ENCODE measurements at places on chromosomes 1 and 21.

DNA sequence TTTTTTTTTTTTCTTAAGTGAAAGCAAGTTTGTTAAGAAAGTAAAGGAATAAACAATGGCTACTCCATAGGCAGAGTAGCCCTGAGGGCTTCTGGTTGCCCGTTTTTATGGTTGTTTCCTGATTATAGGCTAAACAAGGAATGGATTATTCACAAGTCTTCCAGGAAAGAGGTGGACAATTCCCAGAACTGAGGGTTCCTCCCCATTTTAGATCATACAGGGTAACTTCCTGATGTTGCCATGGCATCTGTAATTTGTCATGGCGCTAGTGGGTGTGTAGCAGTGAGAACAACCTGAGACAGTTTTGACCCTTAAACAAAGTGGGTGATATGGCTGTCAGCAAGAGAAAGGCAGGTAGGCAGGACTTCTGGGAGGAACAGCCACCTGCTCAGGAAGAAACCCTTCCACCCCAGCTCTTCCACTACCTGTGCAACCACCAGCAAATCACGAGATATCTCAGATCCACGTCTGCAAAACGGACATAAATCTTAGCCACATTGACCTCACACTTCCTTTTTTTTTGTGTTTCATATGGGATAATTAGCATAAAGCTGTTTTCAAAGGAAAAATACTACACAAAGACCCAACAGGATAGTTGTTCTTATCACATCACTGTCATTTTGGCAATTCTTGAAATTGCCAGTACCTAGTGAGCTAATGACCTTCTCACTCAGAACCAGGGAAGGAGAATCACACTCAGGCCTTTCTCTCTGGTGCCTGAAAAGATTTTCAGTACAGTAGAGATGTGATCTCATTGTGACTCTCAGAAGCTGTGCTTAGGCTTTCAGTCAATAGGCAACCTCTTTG lies 34.8 kb upstream of the DUSP10 start:
- no peak for DNase-seq

DNA sequence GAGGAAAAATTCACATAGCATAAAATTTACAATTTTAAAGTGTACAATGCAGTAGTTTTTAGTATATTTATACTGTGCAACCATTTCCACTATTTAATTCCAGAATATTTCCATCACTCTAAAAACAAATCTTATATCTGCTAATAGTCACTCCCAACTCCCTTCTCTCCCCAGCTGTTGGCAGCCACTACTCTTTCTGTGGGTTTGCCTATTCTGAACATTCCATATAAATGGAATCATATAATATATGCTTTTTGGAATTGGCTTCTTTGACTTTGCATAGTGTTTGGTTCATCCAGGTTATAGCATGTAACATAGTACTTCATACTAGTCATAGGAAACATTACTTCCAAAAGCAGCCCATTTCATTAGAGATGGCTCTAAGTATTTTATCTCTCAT lies 25.0 kb upstream of the TMEM39B start:
- DNase-seq, result no peak

- DNase-seq, result peak; percentile 23
These were observed 894.0 kb downstream of the KCNT2 start for GRCh38 chr1:195714248-195714647.

GRCh38 chr1:6208723-6209660 lies 3.1 kb downstream of the RNF207 start:
- DNase-seq, result peak; percentile 86

All from foreskin fibroblast (primary cell).